Activated naive CD8-positive, alpha-beta T cell treated with anti-CD3 and anti-CD28 coated beads, Interleukin-2, amount 10 ng/mL, durations not matched to agents 7 days and 5 days (primary cell): ENCODE measurements at places on chromosomes 16 and 17. TPM values are rescaled to one million over a fixed set of nuclear protein-coding genes. Genes with fewer than 3 reads are reported as not detected.

GRCh38 chr16:51556694-51557340 is 405.7 kb upstream of the SALL1 start:
- no peak for DNase-seq

DNA sequence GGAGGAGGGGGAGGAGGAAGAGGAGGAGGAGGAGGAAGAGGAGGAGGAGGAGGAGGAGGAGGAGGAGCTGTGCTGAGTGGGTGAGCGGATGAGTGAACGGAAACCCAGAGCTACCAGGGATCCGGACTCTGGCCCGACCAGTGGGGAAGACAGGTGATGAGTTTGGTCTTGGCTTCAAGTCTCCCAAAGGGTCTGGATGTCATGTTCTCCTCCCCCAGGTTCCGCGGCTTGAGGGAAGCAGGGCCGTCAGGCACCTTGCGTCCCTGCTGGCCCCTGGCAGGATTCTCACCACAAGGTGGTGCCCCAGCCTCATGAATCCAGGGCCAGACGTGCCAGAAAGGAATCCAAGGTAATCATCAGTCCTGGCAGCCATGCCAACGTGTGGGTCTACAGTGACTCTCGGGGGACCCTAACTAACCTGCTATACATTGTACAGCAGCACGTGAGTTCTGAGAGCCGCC is 13.5 kb upstream of the ABAT start:
- peak; percentile 68 for DNase-seq

- DNase-seq, result no peak
Observed at GRCh38 chr16:4077174-4077649, 39.0 kb downstream of the ADCY9 start.

The CLEC3A gene
- total RNA-seq, result not detected

The ZSCAN10 gene
- total RNA-seq, result 0.37 TPM

The BLTP2 gene
- total RNA-seq, result 144 TPM

DNA sequence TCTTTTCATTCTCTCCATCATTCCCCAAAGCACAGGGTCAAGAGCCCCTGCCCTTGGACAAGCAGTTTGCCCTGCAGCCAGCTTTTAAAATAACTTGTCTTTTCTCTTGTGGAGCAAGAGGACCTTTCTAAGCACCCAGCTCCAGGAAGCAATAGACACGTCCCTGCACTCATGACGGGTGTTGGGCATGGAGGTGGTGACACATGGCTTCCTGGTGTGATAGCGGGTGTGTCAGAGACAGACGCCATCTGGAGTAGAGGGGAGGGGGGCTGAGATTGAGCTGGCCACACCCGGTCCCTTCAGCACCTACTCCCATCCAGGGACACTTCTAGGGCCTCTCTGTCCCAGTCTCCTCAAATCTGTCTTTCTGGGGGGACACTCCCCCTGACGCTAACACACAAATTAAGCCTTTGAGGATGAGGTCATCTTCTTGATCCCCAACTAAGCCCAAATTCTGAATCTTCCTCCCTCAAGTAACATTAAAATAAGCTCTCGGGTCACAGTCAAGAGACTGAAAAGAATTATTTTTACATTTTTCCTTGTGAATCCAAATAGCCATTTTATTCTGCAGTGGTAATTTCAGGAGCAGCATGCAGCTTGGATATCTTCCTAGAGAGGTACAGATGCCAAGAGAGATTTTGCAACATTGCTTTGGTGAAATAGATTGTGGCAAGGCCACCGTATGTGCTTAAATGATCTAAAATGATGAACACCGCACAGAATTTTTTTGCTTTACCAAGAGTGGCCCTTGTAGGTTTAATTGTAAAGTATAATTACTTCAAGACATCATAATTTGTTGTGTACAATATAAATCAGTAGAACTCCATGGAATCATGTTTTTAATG is 216.6 kb upstream of the IRX3 start:
- no peak for DNase-seq

The ASGR1 gene
- total RNA-seq, result 1.5 TPM

The CES5A gene
- total RNA-seq, result not detected

DNA sequence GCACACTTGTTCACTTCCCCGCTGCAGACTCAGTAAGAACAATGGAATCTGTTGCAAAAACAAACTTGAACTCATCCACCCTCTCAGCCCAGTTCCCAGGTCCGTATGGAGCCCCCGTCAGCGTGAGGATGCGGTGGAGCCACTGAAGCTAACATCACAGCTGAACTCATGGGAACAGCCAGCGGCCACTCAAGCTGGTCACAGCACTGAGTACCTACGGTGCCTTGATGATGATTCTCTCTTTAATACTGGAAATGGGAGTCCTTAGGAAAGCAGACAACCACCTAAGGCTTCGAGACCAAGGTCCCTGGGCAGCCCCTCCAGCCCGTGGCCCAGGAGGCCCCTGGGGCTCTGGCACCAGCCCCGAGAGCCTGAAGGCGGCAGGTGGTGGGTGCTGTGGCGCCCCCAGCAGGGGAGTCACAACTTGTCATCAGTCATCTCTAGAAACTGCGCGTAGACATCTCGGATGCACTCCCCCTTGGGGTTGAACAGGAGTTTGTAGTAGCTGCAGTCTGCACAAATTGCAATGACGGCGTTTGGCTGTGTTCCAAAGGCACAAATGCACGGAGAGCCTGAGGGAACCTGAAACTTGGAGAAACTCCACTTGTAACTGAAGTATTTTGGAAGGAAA is 31.0 kb upstream of the RHOT1 start:
- DNase-seq, result peak; percentile 65

DNA sequence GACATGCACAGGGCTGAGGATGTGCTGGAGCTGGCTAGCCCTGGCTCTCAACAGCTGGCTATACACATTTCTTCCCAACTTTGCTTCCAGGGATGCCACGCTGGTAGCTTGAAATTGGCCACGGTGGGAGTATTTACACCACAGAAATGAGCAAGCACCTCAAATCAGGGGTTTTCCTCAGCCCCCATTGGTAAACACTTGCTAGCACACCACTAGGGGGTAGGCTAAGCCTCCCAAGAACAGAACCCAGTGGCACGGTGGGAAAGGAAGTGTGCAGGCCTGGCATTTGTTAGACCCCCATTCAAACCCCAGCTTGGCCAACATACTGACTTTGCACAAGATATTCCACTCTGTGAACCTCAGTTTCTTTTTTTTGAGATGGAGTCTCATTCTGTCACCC is 12.9 kb downstream of the DRC3 start:
- DNase-seq, result no peak

The CCDC78 gene
- 6.1 TPM for total RNA-seq

The MMP2 gene
- 0.28 TPM for total RNA-seq

DNA sequence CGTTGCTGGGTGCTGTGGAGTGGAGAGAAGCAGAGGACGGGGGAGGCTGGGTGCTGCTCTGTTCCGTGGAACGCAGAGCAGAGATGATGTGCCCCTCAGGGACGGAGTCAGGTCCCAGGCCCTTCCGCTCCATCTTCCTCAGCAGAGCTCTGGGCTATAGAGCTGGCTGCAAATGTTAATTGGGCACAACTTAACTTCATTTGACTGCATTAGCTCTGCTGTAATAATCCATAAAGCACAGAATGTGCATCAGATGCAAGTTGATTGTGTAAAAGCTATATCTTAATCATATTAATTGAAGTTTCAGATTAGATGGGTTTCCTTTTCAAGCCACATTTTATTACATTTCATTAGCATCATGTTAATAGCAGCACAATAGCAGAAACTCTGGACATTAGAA is 212.6 kb downstream of the ABCC12 start:
- no peak for DNase-seq

DNA sequence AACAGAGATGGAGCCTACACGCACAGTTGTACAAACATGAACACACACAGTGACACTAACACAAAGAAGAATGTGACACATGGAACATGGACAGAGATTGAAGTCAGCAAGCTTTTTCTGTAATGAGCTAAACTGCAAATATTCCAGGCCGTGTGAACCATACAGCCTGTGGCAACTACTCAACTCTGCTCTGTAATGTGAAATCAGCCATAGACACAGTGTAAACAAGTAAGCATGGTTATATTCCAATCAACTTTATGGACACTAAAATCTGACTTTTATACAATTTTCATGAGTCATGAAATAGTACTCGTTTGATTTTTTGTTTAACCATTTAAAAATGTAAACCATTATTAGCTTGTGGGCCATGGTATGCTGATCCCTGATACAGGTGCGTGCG is 120.2 kb downstream of the SMG6 start:
- no peak for DNase-seq

The KCNH4 gene
- total RNA-seq, result not detected

The PLCG2 gene
- total RNA-seq, result 15.2 TPM

The LLGL1 gene
- total RNA-seq, result 21.6 TPM

GRCh38 chr17:48992444-48992843 is 4.7 kb upstream of the IGF2BP1 start:
- DNase-seq, result no peak

- DNase-seq, result no peak
Observed at GRCh38 chr17:13508896-13509295, 92.8 kb downstream of the HS3ST3A1 start.

- no peak for DNase-seq
Observed at GRCh38 chr17:59637611-59638310, 18.1 kb downstream of the CLTC start.

GRCh38 chr16:75086688-75087374 is 29.7 kb downstream of the LDHD start:
- no peak for DNase-seq

The NUPR1 gene
- 0.20 TPM for total RNA-seq

DNA sequence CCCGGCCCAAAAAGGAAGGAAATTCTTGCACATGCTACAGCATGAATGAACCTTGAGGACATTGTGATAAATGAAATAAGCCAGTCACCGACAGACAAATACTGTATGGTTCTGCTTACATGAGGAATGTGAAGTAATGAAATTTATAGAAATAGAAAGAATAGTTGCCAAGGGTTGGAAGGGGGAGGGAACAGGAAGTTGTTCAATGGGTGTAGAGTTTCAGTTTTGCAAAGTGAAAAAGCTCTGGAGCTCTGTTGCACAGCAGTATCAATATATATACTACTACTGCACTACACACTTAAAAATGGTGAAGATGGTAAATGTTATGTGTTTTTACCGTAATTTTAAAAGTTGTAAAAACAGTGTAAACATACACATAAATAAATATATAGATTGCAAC is 43.7 kb downstream of the PKD1L3 start:
- no peak for DNase-seq

- no peak for DNase-seq
Observed at GRCh38 chr16:21656795-21657768, 4.7 kb upstream of the IGSF6 start.

GRCh38 chr16:74462361-74462760 is 41.1 kb upstream of the CLEC18B start:
- no peak for DNase-seq

- DNase-seq, result no peak
Observed at GRCh38 chr16:49827805-49828438, 28.0 kb downstream of the ZNF423 start.

DNA sequence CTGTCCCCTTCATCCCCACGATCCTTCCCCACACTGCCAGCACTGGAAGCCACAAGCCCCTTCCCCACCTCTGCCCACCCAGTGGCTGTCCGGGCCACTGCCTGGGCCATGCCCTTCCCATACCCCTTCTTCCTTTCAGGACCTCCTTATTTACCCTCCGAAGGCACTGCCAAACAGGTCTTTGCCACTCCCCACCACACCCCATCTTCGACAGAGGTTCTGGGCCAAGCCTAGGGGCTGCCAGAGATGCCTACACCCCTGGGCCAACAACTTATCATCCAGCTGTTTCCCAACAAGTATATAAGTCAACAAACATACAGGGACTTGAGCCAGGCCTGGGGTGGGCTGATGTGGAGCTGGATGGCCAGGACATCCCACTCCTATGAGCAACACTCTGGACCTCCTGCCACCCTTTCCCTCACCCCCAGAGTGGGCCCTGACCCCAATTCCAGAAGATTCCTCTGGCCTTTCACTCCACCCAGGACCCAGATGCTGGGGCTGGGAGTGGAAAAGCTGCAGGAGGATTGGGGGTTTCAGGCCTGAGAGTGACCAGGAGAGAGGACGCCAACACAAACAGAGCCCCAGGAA is 1.5 kb upstream of the PPP1R1B start:
- DNase-seq, result no peak

- DNase-seq, result no peak
Observed at GRCh38 chr17:78532922-78533640, 44.1 kb downstream of the DNAH17 start.

DNA sequence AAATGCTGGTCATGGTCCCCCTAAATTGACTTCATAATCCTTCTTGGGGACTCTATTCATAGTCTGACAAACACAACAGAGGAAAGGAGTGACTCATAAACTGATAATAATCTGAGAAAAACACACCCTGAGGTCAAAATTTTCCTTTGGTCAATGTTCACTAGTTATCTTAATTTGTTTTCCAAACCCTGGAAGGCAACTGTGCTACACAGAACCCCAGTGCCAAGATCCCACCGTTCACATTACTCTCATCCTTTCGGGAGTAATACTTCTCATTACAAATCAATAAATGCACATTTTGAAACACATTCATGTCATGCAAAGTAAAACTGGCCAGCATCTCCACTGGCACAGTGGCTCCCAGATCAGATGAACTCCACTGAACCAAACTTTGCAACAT is 23.2 kb downstream of the COIL start:
- no peak for DNase-seq

The MYH1 gene
- not detected for total RNA-seq

- no peak for DNase-seq
Observed at GRCh38 chr16:57567691-57568090, 25.2 kb downstream of the ADGRG5 start.

DNA sequence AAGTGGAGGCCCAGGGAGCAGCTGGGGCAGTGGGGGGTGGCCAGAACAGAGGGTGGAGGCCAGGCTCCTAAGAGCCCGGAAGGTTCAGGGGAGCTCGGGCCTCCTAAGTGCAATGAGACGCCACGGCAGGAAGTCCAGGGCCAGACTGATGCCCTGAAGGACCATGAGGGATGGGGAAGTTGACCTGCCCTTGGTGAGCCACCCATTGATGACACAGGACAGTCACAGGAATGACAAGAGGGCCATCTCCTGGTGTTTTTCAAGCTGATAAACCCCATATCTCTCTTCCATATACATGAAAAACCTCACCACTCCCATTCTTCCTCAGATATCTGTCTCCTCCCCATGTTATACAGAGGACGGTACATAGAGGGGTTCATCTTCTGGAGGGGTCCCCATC is 5.8 kb upstream of the MRPL58 start:
- DNase-seq, result no peak

The WNT3 gene
- not detected for total RNA-seq

The GHDC gene
- 22.0 TPM for total RNA-seq

- DNase-seq, result no peak
Observed at GRCh38 chr16:17017442-17017841, 453.3 kb downstream of the XYLT1 start.

The PPP1R27 gene
- not detected for total RNA-seq

- no peak for DNase-seq
Observed at GRCh38 chr17:70317421-70317820, 148.1 kb downstream of the KCNJ2 start.

DNA sequence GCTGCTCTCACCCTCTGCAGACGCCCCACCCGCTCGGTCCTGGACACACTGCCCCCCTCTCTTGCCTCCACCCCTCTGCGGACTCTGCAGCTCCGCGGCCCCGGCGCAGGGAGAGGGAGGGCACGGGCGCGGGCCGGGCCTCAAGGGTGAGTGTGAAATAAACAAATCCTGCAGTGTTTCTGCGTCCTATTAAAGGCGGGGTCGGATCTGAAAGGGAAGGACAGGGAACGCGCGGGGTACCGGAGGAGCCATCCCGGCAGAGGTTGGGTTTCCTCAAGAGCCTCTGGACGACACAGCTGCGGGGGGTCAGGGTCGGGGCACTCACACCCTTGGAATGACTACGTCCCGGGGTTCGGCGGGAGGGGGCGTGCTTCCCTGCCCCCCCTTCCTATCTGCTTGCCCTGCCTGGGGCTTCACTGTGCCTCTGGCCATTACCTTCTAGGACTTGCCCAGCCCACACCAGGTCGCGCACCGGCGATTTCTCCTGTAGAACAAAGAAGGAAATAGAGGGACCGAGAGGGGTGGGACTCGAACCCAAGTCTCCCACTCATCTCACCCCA is 466 bp upstream of the HSF4 start:
- no peak for DNase-seq
